ENCODE measurements at places on chromosomes 16 and 17.

GRCh38 chr16:67242138-67242730 lies 5.0 kb downstream of the FHOD1 start:
- no peak for DNase-seq

DNA sequence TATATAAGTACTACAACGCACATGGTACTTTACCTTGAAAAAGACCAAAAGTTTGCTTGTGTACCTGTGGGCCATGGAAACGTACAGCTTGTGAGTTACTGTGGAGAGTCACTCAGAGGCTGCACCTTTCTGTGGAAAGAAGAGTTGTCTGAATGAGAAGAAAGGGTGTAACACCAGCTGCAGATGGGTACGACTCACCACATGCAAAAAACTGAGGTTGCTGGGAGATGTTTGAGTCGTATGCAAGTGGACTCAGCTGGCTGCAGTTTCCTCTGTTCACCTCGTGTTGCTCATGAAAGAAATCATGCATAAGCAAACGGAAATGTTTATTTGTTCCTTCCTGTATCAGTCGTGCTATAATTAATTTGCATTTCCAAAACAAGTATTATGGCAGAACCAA lies 22.4 kb upstream of the DYNLRB2 start:
- no peak for DNase-seq

- DNase-seq = no peak
These were observed 3.4 kb upstream of the RPL38 start for GRCh38 chr17:74200112-74200511.

- DNase-seq = no peak
These were observed 52.7 kb downstream of the CDRT4 start for GRCh38 chr17:15414532-15415306.

GRCh38 chr17:7215136-7215638 lies 4.4 kb downstream of the DLG4 start:
- no peak for DNase-seq

DNA sequence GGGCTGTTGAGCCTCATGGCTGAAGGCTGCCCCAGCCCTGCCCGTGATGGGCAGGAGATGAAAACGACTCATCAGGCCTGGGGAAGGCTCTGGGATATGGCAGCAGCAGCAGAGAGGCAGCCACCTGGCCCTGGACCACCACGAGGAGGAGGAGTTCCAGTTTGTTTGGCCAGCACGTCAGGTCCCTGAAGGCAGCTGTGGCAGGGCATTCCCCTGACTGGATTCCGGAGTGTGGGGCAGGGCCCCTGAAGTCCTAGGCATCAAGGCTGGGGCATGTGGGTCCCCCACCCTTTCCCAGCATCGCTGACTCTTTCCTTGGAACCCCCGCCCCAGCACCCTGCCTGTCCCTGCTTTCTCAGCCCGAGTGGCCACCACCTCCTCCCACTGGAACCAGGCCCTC lies 197.4 kb downstream of the ZNF423 start:
- no peak for DNase-seq

GRCh38 chr17:56681561-56682266 lies 88.2 kb downstream of the NOG start:
- peak; percentile 76 for DNase-seq

GRCh38 chr17:61415374-61416210 lies 15.9 kb downstream of the TBX2 start:
- DNase-seq = no peak

GRCh38 chr17:67218385-67218950 lies 26.5 kb downstream of the HELZ start:
- DNase-seq = no peak

DNA sequence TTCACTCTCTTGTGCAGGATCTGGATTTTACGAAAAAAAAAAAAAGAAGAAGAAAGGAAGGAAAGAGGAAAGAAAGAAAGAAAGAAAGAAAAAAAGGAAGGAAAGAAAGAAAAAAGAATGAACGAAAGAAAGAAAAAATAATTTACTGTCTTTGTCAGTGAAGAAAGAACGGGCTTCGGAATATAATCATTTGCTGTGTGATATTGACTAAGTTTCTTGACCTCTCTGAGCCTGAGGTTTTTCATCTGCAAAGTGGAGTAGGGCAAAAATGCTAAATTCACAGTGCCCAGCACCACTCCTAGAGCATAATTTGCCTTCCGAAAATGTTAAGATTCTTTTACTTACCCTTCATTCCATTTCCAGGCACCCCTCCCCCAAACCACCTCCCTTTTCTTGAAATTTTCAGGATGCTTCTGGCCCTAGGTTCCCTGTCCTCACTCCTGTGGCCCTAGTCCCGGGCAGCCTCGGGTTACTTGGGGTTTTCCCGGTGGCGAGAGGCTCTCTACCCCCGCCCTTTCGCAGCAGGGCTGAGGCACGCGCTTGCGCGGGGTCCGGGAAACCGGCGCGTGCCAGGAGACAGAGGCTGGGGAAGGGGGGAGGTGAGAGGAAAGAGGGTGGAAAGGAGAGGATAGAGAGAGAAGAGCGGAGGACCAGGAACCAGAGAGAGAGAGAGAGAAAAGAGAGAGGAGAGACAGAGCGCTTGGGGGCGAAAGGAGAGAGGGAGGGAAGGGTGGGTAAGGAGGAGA lies at the start of gene CNTNAP1:
Gene CNTNAP1, plus strand, starts transcription at position 556 of the 746 bp plus-strand sequence. CDS start 299 bp downstream, outside the sequence.
- no peak for DNase-seq

- peak; percentile 70 for DNase-seq
These were observed 14.6 kb upstream of the PITPNA start for GRCh38 chr17:1577182-1577581.

DNA sequence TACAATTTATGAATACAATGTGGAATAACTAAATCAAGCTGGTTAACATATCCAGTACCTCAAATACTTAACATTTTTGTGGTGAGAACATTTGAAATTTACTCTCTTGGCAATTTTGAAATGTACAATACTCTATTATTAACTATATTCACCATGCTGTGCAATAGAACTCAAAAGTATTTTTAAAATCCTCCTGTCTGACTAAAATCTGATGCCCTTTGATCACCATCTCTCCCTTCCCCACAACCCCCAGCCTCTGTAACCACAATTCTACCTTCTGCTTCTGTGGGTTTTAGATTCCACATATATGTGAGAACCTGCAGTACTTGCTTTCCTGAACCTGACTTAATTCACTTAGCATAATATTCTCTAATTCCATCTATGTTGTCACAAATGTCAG lies 71.6 kb upstream of the ALOX12 start:
- peak; percentile 18 for DNase-seq

- no peak for DNase-seq
These were observed 91.3 kb upstream of the NOG start for GRCh38 chr17:56502120-56502654.

- no peak for DNase-seq
These were observed 20.1 kb upstream of the MLYCD start for GRCh38 chr16:83878838-83879237.

DNA sequence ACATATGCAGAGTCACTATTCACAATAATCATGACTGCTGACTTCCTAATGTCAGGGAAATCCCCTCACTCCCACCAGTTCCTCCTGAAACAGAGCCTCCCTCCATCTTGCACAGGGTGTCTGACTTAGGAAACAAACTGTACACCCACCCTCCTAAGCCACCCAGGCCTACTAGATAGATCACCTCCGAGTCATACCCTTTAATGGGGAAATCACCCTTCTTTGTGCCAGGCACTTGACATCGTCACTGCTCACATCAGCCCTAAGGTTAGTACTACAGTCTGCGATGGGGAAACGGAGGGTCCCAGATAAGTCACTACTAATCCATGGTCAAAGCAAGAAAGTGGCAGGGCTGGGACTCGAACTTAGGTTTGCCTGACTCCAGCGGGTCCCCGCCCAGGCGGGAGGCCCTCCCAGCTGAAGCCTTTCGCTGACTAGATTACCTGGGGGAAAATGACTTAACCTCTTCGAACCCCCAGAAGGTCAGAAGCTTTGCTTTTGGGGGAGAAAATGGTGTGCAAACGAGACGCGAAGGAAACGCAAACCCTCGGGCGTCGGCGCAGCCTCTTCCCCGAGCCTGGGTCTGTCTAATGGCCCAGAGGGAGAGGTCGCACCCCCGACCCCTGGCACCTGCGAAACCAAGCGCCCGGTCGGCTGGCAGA lies 3.4 kb upstream of the MLLT6 start:
- no peak for DNase-seq

DNA sequence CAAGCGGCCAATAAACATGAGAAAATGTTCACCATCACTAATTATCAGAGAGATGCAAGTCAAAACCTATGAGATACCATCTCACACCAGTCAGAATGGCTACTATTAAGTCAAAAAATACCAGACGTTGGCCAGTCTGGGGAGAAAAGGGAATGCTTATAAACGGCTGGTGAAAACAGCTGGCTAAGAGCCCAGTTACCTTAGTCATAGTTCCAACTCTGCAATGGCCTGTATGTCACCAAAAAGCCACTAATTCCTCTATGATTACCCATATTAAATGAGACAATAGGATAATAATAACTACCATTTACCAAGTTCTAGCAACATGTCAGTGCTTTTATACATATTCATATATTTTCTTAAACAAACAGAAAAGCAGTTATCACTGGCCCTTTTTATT lies 42.9 kb upstream of the CDRT4 start:
- DNase-seq = no peak

DNA sequence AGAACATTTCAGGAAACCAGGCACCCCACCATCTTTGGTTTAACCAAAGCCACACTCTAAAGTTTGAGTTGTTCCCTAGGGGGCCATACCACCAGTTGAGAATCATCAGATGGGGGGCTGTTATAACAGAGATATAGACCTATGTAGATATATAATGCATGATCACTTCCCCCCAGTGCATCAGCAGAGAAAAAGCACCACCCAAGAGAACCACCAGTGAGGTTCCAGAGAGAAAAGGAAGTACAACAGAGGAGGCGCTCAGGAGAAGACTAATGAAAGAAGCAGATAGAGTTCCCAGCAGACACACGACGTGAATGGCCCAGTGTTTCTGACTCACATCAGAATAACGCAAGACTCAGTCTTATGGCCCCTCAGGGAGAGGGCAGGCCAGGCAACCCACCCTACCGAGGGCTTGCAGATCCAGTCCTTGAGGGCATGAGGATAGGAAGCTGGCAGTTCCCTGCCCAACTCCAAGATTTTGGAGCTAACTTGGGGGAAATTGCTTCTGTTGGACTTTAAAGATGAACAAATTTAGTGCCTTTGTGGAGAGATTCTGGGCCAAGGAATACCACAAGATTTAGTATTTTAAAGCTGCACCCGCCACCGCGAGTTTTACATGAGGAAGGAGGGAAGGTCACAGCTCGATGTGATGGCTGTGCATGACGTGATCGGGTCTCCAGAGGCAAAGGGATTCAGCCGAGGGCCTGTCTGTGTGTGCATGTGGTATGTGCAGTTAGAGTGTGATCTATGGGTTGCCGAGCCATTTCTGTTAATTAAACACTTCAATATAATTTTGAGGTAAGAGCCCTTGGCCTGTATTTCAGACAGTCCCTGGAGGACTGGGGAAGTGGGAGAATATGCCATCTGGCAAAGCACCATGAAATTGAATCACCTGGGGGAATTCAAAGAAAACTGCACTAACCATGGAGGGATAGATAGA lies 53.1 kb downstream of the AIPL1 start:
- DNase-seq = no peak

GRCh38 chr17:10063730-10064241 lies 134.6 kb downstream of the GAS7 start:
- no peak for DNase-seq

- no peak for DNase-seq
These were observed 81.8 kb upstream of the TBC1D3K start for GRCh38 chr17:37842401-37842800.

DNA sequence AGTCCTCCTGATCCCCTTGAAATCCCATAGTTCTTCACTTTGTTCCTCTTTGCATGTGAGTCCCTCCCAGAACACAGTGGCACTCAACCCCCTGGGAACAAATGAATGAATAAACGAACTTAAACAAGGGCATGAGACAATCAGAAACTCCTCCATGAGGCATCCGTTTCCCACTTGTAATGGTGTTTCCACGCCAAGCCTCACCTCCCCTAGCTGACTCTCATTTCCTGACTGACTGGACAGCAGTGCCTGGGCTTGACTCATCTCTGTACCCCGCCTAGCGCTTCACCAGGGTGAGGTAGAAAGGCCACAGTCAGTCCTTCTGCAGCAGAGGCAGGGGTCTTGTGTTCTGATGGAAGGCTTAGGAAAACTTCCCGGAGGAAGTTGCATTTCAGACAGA lies 14.2 kb downstream of the KIF1C start:
- DNase-seq = no peak

DNA sequence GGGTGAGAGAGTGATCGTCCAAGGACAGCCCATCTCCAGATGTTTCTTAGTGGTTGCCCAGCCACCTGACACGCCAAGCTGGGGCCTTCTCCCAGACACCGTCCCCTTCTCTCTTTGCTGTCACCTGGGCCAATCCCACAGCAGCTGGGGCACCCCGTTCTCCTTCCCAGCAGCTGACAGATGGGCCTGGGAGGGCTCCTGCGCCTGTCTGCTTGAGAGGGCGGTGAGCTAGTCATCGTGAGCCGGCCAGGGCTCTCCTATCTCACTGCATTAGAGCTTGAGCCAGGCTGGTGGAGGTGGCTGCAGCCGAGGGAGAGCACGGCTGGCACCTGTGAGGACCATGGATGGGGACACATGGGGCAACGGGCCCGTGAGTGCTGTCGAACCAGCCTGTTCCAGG lies 41.2 kb downstream of the RAB11FIP3 start:
- DNase-seq = no peak

DNA sequence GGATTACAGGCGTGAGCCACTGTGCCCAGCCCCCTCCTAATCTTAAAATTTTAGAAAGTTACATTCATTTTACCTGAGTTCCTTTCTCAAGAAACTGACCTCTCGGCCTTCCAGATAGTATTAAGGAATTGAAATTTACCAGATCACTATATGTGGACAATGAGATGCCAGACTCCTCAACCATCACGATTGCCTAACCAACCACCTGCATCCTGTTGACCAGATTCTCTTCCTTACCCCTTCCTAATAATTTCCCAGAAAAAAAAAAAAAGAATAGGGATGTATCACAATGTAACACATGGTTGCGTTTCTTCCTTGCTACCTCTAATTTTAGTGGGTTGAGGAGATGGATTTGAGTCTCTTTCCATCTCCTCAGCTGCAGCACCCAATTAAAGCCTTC lies 72.1 kb downstream of the BMERB1 start:
- DNase-seq = no peak

DNA sequence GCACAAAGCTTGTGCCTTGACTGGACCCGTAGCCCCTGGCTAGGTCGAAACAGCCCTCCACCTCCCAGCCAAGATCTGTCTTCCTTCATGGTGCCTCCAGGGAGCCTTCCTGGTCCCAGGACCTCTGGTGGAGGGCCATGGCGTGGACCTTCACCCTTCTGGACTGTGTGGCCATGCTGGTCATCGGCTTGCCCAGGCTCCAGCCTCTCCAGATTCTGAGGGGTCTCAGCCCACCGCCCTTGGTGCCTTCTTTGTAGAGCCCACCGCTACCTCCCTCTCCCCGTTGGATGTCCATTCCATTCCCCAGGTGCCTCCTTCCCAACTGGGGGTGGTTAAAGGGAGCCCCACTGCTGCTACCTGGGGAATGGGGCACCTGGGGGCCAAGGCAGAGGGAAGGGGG lies 3.5 kb downstream of the CTRL start:
- no peak for DNase-seq

DNA sequence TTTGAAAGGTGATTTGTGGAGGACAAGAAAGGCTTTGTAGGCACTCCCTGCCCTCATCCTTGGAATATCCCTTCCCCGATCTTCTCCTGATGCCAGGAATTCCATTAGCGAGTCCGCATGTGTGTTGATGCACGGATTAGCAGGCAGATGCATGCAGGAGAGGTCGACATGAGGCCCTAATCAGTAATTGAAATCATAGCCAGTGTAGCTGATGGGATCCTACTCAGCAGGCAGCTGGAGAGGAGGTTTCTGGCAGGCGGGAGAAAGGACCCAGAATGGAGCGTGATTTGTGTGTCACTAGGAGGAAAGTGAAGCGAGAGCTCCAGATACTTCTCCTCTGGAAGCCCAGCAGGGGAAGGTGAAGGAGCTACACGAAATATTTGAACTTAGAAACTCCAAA lies 196.3 kb upstream of the CDH11 start:
- DNase-seq = no peak

All from fibroblast of skin of left biceps (primary cell).